Bone marrow (tissue), 2 donors: ENCODE measurements at places on chromosomes 4 and X.

DNA sequence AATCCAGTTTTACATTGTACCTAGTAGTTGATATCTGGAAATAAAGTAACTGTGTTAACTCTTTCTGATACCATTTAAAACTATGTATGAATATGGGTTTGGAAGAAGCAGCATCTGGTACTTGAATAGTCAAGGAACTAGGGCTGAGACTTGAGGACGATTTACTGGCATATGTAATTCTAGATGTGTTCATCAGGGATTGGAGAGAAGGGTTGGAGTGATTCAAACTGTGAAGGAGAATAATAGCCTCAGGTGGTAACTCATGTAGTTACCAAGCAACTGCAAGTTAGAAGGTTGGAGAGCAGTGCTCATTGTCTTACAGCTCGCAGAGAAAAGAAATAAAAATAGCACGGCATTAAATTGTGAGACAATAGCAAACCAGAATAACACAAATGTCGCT lies 29.5 kb upstream of the TXLNG start:
- DNase-seq = no peak

DNA sequence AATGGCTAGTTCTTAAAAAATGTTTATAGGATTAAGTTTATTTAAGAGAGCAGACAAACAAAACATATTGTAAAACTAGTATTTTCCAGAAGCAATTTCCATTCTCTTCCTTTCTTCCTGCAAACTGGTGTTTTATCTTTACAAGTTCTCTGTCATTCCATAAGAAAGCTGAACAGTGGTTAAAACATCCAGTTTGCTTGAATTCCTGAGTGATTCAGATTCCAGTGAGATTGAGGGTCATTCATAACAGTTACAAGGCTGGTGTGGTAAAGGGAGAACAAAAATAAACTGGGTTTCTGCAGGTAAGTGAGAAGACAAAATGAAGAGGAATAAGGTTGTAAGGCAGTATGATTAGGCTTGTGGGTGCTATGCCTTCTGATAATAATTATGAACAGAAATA lies 544.8 kb upstream of the DIPK2B start:
- DNase-seq = no peak

GRCh38 chr4:147731580-147732517 lies at the start of gene ARHGAP10:
Gene ARHGAP10 (plus strand): TSS chr4:147732088. CDS start chr4:147732302, 214 bp downstream.
- DNase-seq = peak; percentile 73

DNA sequence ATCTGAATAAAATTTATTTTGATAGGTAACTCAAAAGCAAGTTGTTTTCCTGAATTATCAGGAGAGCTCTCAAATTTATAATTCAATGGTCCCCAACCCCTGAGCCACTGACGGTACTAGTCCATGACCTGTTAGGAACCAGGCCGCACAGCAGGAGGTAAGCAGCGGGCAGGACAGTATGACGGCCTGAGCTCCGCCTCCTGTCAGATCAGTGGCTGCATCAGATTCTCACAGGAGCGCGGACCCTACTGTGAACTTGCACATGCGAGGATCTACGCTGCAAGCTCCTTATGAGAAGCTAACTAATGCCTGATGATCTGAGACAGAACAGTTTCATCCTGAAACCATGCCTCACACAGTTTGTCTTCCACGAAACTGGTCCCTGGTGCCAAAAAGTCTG lies 37.9 kb upstream of the SEC24B start:
- DNase-seq = no peak

DNA sequence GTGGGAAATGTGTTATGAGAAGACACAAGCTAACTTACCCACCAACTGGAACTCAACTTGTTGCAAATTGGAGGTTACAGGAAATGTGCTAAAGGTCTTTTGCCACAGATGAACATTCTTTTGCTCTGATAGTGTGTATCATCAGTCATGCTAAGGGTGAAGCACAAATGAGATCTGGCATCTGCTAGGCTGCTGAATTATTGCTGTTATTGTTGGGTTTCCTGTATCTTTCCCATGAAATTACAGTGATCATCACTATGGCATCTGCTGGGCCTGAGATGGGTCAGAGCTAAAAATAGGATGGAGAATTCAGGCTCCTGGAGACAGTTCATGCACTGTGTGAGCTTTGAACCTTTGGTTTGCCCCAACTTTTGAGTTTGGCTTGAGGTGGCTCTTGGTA lies 124.5 kb downstream of the NPNT start:
- DNase-seq = no peak

GRCh38 chr4:166842795-166843261 lies 391.5 kb downstream of the SPOCK3 start:
- DNase-seq = no peak

DNA sequence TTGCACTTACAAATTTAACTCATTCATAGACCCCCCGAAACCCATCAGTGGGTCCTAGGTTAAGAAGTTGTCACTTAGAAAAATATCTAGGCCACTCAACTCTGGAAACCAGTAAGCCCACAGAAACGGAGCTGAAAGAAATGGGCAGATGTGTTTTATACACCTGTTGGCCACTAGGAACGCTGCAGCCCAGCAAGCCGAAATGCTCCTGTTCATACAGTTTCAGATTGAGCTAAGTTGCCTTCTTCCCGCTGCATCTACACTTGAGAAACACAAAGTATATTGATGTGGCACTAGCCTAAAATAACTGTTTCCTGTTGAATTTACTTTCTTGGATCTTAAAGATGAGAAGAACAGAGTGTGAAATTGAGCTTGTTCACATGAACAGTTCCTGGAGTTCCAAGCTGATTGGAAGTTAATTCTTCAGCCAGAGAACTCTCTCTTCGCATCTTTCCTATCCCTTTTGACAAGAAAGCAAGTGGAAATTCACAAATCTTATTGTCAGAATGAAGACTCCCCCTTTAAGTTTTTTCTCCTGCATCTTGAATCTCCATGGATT lies 174.1 kb downstream of the RBMX2 start:
- no peak for DNase-seq
